ENCODE measurements at places on chromosomes 2 and 18.

DNA sequence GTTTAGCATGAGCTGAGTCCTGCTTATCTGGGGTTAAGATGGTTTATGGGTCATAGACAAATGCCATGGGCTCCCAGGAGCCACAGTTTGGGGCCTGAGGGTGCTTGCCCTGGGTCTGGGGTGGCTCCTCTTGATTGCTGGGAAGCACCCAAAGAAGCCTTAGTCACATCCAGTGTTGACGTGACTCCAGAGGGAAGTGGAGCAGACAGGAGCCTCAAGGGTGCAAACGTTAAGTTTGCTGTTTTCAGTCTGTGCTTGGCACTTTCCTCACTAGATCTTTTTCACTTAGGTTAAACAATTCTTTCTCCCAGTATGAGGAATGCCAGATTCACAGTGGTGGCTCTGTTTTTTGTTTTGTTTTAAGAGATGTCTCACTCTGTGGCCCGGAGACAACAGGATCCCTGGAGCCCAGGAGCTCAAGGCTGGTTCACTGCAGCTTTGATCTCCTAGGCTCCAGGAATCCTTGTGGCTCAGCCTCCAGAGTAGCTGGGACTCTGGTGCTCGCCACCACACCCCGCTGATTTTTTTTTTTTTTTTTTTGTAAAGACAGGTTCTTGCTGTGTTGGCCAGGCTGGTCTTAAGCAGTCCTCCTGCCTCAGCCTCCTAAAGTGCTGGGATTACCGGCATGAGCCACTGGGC, 251.3 kb downstream of the FAM210A start:
- H3K36me3 ChIP-seq = no peaks in the 10 kb centered on the region
- no peak for DNase-seq
- H3K27ac ChIP-seq = no peak overlapping the region
- peaks cover 20% of the 10 kb centered on the region for H3K27me3 ChIP-seq

DNA sequence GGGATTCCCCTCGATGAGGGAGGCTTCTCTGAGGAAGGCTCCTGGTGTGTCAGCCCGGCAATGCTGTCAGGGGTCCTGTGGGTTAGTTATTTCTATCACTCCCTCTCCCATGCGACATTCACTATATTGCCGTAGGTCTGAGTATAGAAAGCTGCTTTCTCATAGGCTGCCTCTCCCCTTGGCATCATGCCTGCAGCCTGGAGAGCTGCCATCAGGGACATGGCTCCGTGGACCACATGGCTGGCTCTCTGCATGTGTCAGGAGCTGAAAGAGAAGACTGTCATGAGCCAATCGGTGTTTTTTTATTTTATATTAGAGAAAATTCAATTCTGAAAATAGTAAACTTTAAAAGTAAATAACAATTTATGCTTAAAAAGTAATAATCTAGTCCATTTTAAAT, 198.0 kb downstream of the CDH20 start:
- H3K27me3 ChIP-seq = peaks cover 8% of the 10 kb centered on the region
- peaks cover 21% of the 10 kb centered on the region for H3K4me1 ChIP-seq
- H3K36me3 ChIP-seq = no peaks in the 10 kb centered on the region
- H3K27ac ChIP-seq = no peak overlapping the region
- no peak for DNase-seq

- H3K36me3 ChIP-seq = peaks cover 19% of the 10 kb centered on the region
- DNase-seq = no peak
- H3K4me3 ChIP-seq = no peak overlapping the region
- H3K4me1 ChIP-seq = peaks cover 7% of the 10 kb centered on the region
- H3K27ac ChIP-seq = no peak overlapping the region
Observed at GRCh38 chr2:172693037-172693436, 42.6 kb upstream of the RAPGEF4 start.

GRCh38 chr2:236728916-236729670, 159.5 kb downstream of the ACKR3 start:
- H3K4me3 ChIP-seq = no peak overlapping the region
- H3K4me1 ChIP-seq = peaks cover 39% of the 10 kb centered on the region
- no peak for DNase-seq
- H3K27me3 ChIP-seq = peaks cover 22% of the 10 kb centered on the region
